ENCODE measurements at places on chromosomes 4 and X. TPM values are rescaled to one million over a fixed set of nuclear protein-coding genes. Genes with fewer than 3 reads are reported as not detected.

GRCh38 chr4:16125571-16126445 is 42.0 kb upstream of the PROM1 start:
- no peak for DNase-seq

The SLIT2 gene
- 30.5 TPM for polyA plus RNA-seq

The CXCL6 gene
- not detected for polyA plus RNA-seq

GRCh38 chr4:99807666-99808065 is 9.0 kb upstream of the DAPP1 start:
- no peak for DNase-seq

GRCh38 chr4:99024481-99025275 is 29.2 kb downstream of the METAP1 start:
- DNase-seq = no peak

DNA sequence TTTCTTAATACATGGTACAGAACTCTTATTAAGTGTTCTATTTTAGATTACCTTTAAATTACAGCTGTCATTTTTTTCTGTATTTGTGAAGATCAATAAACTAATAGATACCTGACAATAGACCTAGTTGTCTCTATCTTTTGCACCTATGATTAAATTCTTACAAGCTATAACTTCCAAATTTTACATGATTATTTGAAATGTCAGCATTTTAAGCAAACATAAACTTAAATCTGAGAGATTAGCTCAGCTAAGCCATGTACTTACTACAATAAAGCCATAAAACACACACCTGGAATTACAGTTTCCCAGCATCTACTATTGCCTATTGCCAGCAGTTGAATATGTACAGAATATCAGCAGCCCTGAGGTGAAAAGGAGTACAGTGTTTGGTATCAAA is 118.8 kb downstream of the UGT8 start:
- DNase-seq = no peak

DNA sequence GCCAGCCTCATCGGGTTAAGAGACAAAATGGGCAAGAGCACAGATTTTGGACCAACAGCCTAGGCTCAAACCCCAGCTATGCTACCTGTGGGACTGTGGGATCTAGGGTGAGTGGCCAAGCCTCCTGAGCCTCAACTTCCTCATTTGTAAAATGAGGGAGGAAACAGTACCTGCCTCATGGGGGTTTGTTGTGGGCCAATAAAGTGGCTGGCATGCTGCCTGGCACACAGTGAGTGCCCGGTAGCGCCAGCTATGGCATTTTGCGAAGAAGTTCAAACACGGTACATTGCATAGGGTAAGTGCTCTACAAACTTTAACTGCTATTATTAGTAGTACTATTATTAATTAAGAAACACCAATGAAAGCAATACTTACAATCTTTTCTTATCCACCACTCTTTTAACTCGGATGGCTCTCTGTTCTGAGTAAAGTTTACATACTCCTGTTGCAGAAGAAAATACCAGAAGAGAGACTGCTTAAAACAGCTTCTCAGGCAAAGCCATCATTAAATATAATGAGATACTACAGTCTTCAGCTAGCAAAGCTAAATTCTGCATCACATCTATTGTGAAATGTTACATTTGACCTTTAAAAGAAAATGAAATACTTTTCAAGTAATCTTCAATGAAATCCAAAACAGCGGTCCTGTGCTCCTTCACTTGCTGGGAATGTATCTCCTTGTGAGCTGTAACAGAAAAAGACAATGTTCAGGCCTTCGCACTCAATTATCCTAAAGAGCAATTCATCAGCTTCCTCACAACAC is 70.1 kb downstream of the NSG1 start:
- DNase-seq = no peak

DNA sequence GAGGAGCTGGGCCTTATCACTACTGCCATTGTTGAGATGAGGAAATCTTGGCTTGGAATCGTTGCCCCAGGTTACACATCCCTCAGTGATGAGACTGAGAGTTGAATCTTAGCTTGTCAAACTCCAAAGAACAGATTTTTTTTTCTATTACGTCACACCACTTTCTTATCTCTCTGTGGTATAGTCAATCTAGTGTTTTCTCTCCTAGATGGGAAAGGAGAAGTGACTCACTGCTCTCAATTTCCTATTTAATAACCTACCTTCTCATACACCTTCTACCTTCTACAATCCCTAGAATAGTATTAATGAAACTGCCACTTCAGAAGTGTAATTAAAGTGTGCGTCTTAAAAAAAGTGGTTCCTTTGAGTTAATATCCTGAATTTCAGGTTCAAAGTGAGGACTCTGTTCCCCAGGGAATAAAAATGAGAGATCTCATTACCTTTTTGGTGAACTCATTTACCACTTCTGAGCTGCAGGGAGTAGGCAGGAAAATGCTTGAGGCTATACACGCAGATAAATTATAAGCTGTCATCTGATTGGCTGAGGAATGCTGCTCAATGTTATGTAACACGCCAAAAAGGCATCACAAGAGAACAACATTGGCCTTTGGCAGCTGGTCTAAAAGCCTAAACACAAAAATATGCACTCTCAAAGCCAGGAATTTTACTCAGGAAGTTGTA is 59.3 kb downstream of the MAD2L1 start:
- peak; percentile 76 for DNase-seq

Data from urinary bladder (tissue), 4 donors.